Activated CD8-positive, alpha-beta memory T cell treated with anti-CD3 and anti-CD28 coated beads for 48 hours (primary cell): ENCODE measurements at places on chromosomes 5 and 9.

- no peak for DNase-seq
These were observed 7.3 kb downstream of the IRX1 start for GRCh38 chr5:3602785-3603502.

- DNase-seq = no peak
These were observed 23.4 kb upstream of the MAMDC2 start for GRCh38 chr9:70020217-70020616.

DNA sequence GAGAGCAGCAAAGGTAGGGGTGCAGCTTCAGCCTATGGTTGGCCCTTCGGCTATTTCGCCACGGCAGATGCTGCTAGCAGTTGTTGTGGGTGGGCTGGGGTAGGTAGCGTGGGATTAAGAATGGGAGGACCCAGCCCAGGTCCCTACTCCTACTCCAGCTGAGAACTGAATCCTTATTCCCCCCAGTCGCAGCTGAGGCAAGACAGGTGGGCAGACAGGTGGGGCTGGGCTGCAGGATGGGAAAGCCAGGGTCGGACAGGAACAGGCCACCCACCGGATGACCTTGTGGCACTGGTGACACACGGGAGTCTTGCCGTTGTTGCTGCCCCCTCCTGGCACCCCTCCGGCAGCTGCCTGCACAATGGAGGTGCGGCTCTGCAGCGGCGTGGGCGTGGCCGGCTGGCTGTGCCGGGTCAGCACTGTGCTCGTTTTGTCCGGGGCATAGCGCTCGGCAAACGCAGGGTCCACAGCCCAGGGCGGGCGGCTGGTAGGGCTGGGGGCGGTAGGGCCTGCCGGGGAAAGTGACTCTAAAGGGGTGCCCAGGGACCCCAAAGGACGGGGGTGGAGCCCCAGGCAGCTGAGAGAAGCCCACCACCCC, 8.2 kb downstream of the PDLIM7 start:
- no peak for DNase-seq

DNA sequence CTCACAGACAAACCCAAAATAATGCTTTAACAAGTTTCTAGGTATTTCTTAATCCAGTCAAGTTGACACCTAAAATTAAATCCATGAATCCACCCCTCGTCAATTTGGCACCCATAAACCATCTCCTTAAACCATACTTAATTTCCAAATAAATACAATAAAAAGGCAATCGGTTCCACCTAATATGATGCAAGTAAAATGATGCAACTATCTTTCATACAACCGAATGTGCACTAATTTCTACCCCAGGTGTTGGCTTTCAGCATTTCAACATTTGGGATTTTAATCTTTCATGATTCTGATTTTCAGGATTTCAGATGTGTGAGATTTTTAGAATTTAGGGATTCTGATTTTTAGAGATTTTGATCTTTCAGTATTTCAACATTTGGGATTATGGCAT, 17.3 kb downstream of the PRKAA1 start:
- no peak for DNase-seq

- no peak for DNase-seq
These were observed 465.7 kb downstream of the DIRAS2 start for GRCh38 chr9:90176901-90177300.

- DNase-seq = no peak
These were observed 1.1 kb upstream of the OTULINL start for GRCh38 chr5:14580398-14581034.

GRCh38 chr5:108074626-108075025, 307.3 kb downstream of the FBXL17 start:
- no peak for DNase-seq

DNA sequence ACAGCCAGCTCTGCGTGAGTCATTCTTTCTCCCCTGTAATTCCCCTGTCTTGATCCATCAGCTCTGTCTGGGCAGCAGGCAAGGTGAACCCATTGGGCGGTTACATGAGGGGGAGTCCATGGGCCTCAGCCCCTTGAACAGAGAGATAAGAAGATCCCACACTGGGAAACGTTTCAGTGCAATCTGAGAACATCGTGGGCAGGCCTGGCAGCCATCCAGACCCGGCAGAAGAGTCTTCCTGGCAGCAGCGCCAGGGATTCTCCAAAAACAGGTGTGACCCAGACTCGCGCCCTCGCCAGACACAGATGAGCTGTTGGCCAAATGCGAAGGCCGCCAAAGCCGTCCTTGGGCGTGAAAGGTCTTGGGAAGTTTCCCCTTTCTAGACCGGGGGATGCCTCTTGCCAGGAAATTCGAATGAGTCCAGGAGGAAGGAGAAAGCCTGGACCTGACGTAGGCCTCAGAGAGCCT, 6.4 kb upstream of the SLC12A7 start:
- DNase-seq = no peak

DNA sequence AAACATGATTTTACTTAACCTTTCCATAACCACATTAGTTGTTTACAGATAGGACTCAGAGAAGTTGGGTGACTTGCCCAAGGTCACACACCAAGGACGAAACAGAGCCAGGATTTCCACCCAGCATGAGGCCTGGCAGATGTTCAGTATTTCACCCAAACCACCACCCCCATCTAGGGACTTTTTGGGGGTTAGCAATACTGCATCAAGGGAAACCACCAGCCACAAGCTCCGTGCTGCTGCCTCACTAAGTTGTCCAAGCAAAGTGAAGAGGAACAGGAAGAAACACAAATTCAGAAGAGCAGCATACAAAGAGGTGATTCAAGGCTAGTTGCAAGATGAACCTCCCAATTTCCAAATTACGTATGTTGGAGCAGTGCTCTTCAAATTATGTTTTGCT, 219.6 kb upstream of the RORB start:
- DNase-seq = no peak

DNA sequence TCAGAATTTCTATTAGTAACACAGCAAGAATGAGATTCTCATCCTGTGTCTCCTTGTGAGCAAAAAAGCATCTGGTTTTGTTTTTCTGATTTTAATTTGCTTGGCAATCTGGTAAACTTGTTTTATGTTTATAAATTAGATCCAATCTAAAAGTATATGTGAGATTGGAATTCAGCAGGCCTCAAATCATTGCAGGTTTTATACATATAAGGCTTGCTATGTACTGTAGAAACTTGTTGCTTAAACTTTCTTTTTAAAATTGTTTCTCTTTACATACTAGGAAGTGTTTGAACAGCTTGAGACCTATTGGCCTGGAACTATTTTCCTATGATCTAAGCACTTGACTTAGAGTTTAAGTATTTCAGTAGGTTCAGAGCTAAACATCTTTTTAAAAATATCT, 1037.8 kb downstream of the NR2F1-AS1 start:
- no peak for DNase-seq

DNA sequence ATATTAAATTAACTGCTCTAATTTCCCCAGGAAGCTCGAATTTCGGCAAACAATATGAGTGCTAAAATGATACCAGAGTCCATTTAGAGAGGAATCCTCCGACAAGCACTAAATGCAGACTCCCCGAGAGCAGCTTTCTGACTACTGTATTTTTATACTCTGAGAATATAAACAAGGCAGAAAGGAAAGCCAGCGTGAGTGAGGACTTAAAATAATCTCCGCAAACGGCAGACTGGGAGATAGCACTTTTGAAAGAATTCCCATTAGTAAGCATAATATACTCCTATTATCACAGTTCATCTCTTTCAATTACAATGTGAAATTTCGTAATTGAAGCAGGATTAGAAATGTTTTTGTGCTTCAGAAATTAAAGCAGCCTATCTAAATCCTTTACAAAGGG, 269.4 kb upstream of the PANK3 start:
- no peak for DNase-seq

DNA sequence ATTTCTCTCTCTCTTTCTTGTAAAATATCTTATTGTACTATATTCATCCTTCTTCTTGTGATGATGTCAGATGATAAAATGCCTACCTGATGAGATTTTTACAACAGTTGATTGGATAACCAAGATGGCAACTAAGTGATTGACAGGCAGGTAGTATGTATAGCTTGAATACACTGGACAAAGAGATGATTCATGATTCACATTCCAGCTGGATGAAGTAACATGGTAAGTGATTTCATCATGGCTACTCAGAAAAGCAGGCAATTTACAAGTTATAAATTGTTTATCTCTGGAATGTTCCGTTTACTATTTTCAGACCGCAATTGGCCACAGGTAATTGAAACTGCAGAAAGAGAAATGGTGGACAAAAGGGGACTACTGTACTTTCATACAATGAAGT, 1471.7 kb upstream of the C9orf72 start:
- DNase-seq = no peak

- no peak for DNase-seq
These were observed 1.0 kb downstream of the NUDCD2 start for GRCh38 chr5:163458778-163459385.

GRCh38 chr5:71652803-71653543, 65.8 kb downstream of the MCCC2 start:
- no peak for DNase-seq

DNA sequence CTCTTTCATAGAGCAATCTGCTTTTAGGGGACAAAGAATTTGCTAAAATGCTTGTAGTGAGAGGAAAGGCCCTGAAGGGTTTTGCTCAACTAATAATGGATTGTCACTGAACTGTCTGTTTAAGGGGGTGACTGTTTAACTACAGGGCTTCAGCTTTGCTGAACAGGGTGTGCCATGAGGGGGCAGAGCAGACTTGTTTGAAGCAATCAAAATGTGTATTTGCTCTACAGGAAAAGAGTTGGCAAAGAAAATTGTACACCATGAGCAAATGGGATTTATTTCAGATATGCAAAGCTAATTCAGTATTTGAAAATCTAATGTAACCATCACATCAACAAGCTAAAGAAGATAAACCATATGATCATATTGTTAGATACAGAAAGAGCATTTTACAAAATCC, 154.3 kb downstream of the GABRG2 start:
- no peak for DNase-seq

GRCh38 chr5:151113651-151114050, 32.8 kb upstream of the TNIP1 start:
- DNase-seq = no peak

DNA sequence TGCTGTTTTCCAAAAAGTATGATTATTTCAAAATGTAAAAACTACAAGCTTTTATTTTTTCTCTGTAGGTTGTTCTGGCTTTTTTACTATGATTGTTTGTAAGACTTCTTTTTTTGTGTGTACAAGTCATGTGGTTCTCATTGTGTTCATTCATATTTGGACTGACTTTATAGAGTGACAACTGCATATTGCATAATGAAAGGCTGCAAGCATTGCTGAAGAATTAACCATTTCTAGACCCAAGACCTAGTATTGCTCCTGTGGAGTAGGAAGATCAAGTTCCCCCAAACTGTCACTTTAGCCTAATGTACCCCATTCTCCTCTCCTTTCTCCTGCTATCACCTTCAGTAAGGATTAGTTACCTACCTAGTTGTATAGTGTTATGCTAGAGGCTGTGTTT, 10.0 kb downstream of the MAP1B start:
- DNase-seq = no peak

DNA sequence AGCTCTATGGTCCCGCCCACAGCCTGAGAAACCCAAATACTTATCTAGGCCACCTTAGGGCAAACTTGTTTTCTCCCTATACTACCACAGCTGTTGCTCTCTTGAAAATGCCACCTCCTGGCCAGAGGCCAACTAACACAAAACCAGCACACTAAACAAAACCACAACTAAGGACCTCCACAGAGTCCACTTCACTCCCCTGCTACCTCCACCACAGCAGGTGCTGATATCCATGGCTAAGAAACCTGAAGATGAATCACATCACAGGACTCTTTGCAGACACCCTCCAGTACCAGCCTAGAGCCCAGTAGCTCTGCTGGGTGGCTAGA, 108.4 kb downstream of the ALDH1A1 start:
- DNase-seq = no peak

DNA sequence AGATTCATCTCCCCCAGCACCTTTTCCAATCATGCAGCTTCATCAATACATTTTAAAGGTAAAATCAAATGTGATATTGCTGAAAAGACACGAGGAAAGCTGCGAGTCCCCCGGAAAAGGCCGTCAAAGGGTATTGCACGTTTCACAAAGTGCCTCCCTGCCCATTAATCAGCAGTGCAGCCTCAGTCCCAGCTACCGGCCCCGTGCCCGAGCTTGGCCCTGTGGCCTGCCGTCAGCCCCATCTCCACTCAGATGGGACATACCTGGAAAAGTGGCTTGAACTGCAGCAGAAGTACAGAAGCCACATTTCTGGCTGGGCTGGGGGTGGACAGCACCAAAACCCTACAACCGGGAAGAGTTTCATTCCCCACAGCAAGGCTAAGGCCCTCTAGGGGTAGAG, 39.9 kb upstream of the EQTN start:
- DNase-seq = no peak

GRCh38 chr9:87620731-87621322, 105.1 kb upstream of the CTSL start:
- no peak for DNase-seq

DNA sequence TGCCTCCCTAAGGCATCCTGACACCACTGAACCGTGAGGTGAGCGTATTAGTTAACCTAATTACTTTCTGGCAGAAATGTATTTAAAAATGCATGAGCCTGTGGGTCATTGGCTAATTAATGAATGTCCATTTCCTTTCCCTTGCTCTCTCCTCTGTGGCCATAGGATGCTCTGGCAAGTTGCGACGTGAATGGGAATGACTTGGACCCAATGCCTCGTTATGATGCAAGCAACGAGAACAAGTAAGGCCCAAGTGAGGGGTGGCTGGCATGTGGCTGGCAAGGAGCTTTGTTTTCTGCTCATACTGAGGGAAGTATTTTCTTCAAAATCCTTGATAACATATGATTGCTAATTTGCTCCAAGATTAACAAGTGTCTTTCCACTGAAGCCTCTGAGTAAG, 136.3 kb downstream of the PCSK5 start:
- no peak for DNase-seq

- DNase-seq = no peak
These were observed 10.4 kb upstream of the ANXA1 start for GRCh38 chr9:73141282-73141681.

GRCh38 chr5:5158472-5158895, 18.4 kb downstream of the ADAMTS16 start:
- DNase-seq = no peak

- no peak for DNase-seq
These were observed 130.3 kb downstream of the CDC42SE2 start for GRCh38 chr5:131394128-131394527.

GRCh38 chr5:141850244-141850768, 27.9 kb downstream of the PCDH1 start:
- DNase-seq = peak; percentile 4

GRCh38 chr5:4229414-4230292, 634.0 kb downstream of the IRX1 start:
- DNase-seq = no peak

- no peak for DNase-seq
These were observed 133.9 kb upstream of the SPEF2 start for GRCh38 chr5:35483780-35484179.

DNA sequence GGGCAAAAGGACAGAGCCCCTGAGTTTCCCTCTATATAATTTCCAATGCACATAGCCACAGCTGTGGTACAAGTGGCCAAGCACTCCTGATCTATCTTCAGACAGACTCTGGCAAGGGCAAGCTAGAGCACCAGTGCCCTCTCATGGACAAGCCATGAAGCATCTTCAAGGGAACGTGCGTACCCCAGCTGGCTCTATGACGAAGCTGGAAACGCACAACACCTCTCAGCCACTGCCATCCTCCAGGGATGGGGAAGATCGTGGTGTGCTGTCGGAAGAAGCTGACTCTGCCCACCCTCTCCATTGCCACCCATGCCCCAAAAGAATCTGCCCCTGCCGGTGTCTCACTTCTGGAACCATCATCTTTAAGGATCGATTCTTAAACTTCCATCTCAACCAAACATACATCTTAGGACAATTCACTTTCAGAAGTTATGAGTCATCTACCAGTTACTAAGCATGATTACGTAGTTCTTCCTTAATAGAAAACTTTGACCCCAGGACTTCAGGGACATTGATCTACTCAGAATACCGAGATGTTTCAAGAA, 482.9 kb downstream of the AGTPBP1 start:
- DNase-seq = no peak

- DNase-seq = no peak
These were observed 8.4 kb upstream of the RUSC2 start for GRCh38 chr9:35481347-35481975.
